ENCODE measurements at places on chromosomes 5 and 9. TPM values are rescaled to one million over a fixed set of nuclear protein-coding genes. Genes with fewer than 3 reads are reported as not detected.
A peak's percentile ranks its signal among the peaks of the same experiment; 100 is the strongest.

The FAT2 gene
- not detected for total RNA-seq

The SLC1A1 gene
- total RNA-seq = not detected

DNA sequence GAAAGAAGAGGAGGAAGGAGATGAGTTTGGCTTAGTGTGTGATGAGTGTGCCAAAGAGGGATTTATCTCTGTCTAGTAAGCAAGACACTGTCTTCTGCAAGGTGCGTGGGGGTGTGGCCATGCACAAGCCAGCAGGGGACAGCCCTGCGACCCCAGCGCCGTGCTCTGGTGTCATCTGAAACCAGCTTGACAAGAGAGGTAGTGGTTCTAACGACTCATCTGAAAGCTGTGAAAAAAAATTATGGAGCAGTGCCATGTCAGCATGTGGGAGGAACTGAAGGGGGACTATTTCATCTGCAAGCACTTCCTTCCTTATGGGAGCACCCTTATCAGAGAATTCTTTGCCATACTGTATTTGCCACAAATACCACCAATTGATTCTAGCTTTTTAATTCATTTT, 398.6 kb downstream of the PSAT1 start:
- H3K27ac ChIP-seq = no peak overlapping the region
- no peak for DNase-seq
- H3K4me3 ChIP-seq = no peak overlapping the region
- no peaks in the 10 kb centered on the region for H3K36me3 ChIP-seq
- no peaks in the 10 kb centered on the region for H3K4me1 ChIP-seq

DNA sequence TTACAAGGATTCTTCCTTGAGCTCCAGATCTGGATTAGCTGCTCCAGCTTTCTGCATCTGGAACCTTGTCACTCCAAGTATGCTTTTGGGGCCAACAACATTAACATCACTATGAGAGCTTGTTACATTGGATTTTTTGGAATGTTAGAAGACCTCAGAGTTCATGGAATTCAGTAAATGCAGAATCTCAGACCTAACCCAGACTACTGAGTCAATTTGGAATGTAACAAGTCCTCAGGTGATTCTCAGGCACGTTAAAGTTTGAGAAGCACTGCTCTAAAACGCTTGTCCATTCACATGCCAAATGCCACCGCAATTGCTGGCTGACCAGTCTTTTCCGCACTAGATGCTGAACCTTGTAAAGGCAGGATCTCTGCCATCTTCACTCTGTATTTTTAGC, 251.4 kb upstream of the TRIM32 start:
- no peaks in the 10 kb centered on the region for H3K27me3 ChIP-seq
- H3K4me3 ChIP-seq = no peak overlapping the region
- no peaks in the 10 kb centered on the region for H3K4me1 ChIP-seq
- no peak for DNase-seq
- no peak overlapping the region for H3K27ac ChIP-seq

DNA sequence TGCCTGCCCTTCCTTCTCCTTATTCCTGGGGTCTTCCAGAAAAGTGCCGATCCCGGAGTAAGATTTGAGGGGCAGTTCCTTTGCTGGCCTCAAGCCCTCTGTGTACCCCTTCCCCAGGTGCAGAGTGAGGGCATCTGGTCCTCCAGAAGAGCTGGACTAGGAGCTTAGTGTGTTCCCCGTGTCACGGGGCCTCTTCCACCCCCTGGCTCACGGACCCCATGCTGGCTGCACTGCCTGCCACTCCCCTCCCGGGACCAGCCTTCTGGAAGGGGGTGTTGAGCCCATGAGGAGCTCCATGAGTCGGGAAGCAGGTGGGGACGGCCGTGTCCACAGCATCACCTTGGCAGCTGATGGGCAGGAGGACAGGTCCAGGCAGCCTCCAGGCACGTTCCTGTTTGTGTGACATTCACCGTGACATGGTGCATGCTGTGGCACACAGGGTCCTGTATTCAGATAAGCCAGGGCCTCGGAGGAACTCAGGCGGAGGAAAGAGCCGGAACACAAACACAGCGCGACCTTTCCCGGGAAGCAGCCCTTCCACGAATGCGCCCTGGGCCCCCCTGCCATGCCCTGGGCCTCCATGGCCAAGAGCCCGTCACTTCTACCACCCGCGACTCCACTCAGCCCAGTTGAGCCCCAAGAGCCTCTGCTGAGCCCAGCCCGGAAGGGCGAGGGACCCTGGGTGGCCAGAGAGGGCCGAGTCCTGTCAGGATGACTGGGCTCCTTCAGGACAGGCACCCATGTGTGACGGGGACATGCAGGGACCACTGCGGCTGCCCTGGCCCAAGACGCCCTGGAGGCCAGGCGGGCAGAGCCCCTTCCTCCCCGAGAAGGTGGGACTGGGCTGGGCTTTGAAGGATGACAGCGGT, 5.9 kb upstream of the LCN1 start:
- no peak overlapping the region for H3K4me3 ChIP-seq
- H3K27ac ChIP-seq = no peak overlapping the region
- H3K27me3 ChIP-seq = peaks cover 10% of the 10 kb centered on the region
- H3K36me3 ChIP-seq = no peaks in the 10 kb centered on the region

GRCh38 chr9:89427621-89428221, 70.2 kb downstream of the SEMA4D start:
- H3K27me3 ChIP-seq = no peaks in the 10 kb centered on the region
- H3K27ac ChIP-seq = peak overlapping the region; percentile 86
- peaks cover 77% of the 10 kb centered on the region for H3K4me1 ChIP-seq
- peaks cover 51% of the 10 kb centered on the region for H3K36me3 ChIP-seq

DNA sequence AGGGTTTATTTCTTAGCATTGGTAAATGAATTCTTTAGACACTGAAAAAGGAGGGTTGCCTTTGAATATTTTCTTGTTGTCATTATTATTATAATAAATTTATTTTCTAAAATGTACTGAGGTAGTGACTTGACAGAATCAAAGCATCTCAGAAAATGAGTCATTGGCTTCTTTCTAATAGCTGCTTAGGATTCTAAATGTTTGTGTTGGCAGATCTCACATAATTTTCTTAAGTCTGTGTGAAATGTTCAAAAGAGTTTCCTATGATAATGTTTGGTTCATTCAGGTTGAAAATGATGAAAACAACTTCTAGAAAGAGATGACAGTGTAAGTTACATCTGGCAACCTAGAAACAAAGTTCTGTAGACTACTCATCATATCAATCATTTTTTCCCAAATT, 69.7 kb downstream of the SH3GL2 start:
- no peaks in the 10 kb centered on the region for H3K27me3 ChIP-seq
- no peak for DNase-seq
- H3K4me3 ChIP-seq = no peak overlapping the region
- H3K36me3 ChIP-seq = no peaks in the 10 kb centered on the region
- no peak overlapping the region for H3K27ac ChIP-seq

GRCh38 chr5:172107571-172107970, 80.5 kb downstream of the STK10 start:
- DNase-seq = no peak
- H3K36me3 ChIP-seq = peaks cover 36% of the 10 kb centered on the region
- H3K4me3 ChIP-seq = no peak overlapping the region

- no peak for DNase-seq
- no peak overlapping the region for H3K27ac ChIP-seq
- H3K36me3 ChIP-seq = no peaks in the 10 kb centered on the region
- no peaks in the 10 kb centered on the region for H3K4me1 ChIP-seq
- no peak overlapping the region for H3K4me3 ChIP-seq
Observed at GRCh38 chr5:153520952-153521351, 30.5 kb downstream of the GRIA1 start.

DNA sequence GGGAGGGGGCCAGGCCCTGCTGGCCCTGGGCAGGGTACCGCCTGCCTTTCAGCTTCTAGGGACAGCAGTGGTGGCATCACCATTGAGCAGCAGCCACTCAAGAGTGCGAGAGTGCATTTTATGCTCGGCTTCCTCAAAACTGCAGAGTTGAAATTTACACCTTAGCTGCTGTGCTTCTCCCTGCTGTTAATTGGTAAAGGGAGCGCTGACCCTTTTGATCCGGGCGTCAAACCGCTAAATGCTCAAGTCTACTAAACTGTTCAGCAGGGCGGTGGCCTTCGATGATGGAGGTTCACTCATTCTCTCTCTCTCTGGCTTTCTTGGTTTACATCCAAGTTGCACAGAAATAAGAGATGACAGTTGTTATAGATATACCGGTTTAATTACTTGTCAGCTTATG, 368.6 kb upstream of the IRX2 start:
- no peak for DNase-seq
- H3K4me3 ChIP-seq = no peak overlapping the region
- peaks cover 27% of the 10 kb centered on the region for H3K27me3 ChIP-seq
- no peak overlapping the region for H3K27ac ChIP-seq
- no peaks in the 10 kb centered on the region for H3K4me1 ChIP-seq
